ENCODE measurements at places on chromosomes 13 and 19. TPM values are rescaled to one million over a fixed set of nuclear protein-coding genes. Genes with fewer than 3 reads are reported as not detected.

Gene FAAP24
- total RNA-seq = 0.92 TPM

Gene TEX26
- 0.14 TPM for total RNA-seq

Gene ZNF665
- 5.7 TPM for total RNA-seq

Gene TTC9B
- total RNA-seq = not detected

Gene ZNF441
- total RNA-seq = 12.9 TPM
